Ureter (tissue), 1 donor: ENCODE measurements at places on chromosomes 2 and 18.

DNA sequence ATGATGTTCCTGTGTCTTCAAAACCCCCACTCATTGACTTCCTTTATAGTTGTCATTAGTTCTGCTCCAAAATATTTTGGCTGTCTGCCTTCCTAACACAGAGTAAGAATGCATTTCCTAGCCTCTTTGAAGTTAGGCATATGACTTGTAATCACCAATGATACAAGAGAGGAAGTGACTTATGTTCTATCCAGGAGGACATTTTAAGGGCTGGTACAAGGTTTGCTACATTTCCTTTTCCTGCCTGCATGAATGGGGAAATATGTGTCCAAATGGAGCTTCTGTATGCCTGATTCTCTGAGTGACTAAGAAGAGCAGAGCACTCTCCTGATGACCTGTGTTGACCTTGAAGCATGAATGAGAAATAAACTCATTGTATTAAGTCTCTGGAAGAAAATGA lies 115.1 kb downstream of the PLCL1 start:
- DNase-seq: no peak

GRCh38 chr2:216539791-216540241 lies 41.2 kb downstream of the RPL37A start:
- DNase-seq: peak; percentile 81

DNA sequence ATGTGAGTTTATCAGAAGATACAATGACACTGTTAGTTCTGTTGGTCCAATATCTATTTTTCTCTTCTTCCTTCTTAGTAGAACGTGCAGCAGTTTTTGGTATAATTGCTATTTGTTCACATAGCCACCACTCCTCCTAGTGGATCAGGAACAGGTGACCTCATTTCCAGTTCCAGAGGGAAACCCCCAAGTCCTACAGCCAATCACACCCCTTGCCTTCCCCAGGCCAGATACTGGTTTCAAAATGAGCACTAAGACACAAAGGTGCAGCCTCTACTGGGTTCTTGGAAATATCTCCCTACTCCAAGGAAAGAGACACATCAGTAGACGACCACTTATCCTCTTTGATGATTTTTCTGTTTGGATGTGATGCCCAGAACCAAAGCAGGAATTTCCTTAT lies 103.2 kb downstream of the TCF4 start:
- no peak for DNase-seq

DNA sequence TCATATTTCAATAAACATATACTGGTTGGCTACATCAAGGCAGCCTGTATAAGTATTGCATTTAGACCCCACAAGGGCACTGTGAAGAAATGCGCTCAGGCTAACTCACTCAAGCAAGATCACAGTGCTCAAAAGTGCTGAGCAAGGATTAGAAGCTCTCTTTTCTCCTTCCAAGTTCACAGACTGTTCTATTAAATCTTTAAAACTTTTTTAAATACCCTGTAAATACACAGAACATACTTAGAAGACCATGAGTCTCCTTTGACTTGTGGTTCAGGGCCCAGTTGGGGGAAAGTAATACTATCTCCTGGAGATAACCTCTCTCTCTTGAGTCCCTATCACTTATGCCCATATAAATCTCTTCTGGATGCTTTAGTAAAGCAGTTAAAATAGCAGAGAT lies 152.9 kb downstream of the SP3 start:
- no peak for DNase-seq

GRCh38 chr2:97906307-97906706 lies 89.4 kb downstream of the TMEM131 start:
- no peak for DNase-seq

DNA sequence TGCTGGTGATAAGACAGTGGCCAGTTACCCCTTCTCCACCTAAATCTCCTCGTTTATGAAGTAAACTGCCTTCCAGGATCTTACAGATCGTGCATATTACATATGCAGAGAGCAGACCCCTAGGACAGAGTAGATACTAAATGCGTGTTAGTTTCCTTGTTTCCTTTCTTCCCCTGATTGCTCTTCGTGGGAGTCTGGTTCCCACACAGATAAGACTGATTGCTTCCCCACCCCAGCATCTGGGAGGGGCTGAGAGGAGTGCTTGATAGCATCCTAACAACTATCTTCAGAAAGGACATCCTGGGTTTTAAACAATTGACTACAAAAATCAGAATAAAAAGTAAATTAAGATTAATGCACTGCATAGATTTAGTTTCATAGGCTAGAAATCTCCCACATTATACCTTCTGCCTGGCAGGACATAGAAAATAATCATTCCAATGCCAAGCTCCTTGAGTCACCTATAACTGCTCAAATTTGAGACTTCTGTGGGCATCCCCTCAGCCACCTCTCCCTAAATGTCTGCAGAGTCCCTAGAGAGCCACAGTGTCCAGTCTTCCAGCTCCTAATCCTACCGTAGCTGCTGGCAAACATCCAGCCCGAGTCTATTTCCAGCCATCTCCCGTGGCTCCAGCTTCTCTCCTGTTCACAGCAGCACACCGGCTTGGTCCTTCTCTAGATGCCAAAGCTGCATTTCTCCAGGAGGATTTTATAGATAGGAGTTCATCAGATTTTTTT lies 128.3 kb downstream of the LRRC30 start:
- DNase-seq: no peak

DNA sequence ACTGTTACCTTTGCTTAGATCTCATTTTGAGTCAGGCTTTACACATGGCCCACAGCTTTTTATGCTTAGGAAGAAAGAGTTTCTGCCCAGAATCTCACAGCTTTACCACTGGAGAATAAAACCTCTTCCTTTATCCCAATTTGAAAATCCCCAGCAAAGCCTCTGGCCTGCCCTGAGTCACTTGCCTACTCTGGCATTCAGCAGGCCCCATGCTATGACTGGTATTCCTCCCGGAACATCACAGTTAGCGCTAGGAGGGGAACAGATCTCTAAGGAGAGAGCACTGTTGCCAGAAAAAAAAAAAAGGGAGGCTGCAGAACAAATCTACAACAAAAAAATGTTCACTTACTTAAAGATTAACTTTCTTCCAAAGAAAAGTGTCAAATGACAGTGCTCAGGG lies 152.9 kb upstream of the DNMT3A start:
- DNase-seq: no peak

DNA sequence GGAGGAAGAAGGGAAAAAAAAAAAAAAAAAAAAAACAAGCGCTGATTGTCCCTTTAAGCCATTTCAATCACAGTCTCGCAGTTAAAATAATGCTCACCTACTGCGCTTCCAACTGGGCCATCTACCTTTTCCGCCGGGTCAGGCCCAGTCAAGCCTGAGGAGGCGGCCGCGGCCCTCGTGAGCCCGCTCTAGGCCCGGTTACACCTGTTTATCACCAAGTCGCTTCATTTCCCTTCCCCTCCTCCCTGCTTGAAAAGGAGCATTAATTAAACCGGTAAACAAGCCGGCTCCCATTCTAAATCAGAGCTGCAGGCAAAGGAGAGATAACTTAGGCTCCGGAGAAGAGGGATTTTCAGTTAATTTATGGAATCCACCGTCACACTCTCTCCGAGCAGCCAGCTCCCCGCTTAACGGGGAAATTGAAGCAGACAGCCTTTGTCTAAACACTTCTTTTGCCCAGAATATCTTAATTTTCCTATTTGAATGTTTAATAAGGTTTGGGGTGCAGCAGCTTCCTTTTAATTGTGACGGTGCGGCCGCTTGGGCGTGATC lies 140.1 kb upstream of the SIX3 start:
- no peak for DNase-seq

DNA sequence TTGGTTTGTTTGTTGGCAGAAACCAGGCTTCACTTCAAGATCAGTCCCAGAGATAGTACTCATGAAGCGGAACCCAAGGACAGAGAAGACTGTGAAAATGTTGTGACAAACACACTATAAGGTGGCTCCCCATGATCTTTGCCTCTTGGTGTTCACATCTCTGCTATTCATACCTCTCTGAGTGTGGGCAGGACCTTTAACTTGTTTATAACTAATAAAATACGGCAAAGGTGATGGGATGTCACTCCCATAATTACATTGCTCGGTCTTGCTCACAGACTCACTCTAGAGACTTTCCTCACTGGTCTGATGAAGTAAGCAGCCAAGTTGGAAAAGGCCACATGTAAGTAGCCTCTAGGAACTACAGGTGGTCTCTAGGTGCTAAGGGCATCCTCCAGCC lies 30.6 kb upstream of the UGP2 start:
- DNase-seq: no peak

- DNase-seq: no peak
Measured at GRCh38 chr2:68341062-68341329, 21.2 kb upstream of the CNRIP1 start.

DNA sequence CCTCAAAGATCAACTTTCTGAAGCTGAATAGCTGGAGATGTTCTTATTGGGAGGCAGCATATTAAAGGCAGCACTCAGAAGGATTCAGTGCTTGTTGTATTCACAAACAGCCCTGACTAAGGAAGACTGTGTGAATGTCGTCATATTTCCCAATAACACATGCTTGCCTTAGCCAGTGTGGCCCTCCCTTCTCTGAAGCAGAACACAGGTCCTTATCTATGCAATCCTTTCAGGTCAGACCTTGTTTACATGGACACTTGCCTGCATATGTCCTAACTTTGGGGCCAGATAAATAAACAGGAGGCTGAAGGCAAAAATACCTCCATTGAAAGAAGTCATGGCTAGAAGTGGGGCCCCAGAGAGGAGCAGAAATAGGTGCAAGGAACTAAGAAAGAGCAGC lies 97.2 kb downstream of the SLC4A3 start:
- no peak for DNase-seq

DNA sequence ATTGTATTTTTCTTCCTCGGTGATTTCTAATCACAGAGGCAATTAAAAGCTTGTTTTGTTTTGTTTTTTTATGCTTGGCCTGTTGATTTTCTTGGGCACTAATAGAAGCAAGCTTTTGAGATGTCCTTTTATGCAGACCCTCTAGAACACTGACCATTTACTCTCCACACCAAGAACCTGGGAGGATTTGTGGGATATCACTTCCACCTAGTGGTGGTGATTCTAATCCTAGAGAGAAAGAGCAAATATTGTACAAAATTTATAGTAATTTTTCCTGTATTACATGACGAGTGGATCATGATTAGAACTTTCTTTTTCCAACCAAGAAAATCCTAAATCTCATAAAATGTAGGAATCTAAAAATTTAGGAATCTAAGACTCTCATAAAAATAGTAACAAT lies 23.4 kb downstream of the NEMP2 start:
- no peak for DNase-seq

DNA sequence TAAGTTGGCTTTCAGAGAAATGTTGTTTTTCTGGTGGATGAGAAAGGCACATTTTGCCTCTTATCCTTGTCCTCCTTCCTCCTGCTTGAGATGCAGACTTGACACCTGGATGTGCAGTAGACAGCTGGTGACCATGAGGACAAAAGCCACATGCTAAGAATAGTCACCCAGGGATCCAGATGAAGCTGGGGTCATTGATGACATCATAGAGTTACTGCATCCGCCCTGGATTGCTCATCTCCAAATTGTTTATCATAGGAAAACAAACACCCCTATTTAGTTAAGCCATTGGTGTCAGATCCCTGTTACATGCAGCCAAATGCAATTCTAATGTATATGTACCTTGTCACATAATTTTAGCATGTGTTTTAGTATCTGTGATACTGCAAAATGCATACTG lies 16.3 kb upstream of the SLC1A4 start:
- DNase-seq: no peak

DNA sequence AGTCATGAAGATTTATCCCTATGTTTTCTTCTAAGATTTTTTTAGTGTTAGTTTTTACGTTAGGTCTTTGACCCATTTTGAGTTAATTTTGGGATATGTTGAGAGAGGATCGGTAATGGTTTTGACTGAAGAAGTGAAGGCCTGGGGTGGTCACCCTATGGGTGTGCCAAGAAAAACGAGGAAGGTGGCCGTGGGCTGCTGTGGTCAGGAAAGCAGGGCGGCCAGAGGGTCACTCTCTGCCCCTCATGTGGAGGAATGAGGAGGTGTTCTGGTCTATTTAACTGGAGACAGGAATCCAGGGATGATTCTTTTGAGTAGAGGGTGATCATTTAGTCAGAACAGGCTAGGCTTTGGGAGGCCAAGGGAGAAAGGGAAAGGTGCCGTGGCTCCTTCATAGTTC lies 50.7 kb downstream of the MYO7B start:
- DNase-seq: peak; percentile 14

DNA sequence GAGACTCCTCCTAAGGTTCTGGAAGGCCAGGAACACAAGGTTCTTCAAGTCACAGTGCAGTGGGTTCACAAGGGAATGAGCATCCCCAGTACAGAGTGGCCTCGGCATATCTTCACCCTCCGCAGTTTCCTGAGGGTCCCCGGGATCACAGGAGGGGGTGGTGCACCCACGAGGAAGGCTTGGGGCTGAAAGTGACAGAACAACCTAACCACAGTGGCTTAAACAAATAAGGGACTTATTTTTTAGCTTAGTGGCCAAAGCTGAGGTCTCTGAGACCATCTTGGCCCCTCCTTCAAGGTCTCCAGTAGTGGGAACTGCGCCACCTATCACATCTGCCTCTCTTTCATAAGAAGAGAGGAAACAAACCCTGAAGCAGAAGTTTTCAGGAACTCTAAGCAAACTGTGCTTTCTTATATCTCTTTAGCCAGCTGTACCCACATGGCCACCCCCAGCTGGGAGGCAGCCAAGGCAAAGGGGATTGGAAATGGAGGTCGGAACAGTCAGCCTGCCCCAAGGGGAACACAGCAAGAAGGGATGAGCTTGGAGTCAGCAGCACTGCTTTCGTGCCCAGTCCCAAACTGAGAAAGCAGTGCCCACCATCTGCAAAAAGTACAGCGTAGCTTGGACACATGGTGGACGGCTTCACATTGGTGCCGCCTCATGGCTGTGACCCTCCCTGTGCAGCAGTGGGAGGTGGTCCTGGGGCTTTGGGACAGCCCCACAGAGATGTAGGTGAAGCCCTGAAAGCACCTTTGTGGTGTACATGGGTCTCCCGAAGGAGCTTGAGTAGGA lies 260.0 kb upstream of the ID2 start:
- DNase-seq: no peak

DNA sequence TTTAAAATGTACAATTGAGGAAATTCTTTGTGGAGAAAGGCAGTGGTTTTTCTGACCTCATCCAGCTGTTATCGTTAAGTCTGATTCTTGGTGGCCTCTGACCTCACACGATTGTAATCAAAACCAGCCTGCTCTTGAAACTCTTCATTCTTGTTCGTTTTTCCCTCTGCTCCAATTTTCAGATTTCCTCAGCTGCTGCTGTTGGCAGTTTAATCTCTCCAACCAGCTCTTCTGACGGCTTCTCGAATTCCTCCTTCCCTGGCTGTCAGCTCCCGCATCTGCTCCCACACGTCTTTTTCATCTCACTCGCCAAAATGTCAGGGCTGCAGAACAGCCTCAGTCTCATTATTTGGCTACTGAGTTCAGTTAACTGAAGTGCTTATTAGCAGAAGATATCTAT lies 136.1 kb downstream of the DCDC2C start:
- DNase-seq: no peak

- DNase-seq: no peak
Measured at GRCh38 chr2:20539776-20540586, 93.1 kb downstream of the RHOB start.

DNA sequence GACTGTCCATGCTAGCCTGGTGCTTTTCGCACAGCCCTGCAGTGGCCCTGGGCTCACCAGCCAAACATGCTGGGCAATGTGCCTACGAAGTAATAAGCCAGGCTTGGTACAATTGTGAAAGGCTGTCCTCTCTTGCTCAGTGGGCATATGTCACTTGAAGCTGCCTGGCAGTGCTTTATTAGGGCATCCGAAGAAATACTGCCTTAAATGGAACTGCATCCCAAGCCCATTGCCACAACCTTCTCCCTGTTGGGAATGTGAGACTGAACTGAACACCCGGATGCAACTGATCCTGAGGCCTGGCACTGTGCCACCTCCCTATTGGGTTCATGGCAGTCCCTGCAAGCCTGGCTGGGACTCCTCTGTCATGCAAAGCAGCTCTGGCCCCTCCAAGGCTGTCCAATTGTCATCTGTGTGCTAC lies 15.9 kb downstream of the CAPG start:
- DNase-seq: no peak
